ENCODE measurements at places on chromosomes 11 and 22.

DNA sequence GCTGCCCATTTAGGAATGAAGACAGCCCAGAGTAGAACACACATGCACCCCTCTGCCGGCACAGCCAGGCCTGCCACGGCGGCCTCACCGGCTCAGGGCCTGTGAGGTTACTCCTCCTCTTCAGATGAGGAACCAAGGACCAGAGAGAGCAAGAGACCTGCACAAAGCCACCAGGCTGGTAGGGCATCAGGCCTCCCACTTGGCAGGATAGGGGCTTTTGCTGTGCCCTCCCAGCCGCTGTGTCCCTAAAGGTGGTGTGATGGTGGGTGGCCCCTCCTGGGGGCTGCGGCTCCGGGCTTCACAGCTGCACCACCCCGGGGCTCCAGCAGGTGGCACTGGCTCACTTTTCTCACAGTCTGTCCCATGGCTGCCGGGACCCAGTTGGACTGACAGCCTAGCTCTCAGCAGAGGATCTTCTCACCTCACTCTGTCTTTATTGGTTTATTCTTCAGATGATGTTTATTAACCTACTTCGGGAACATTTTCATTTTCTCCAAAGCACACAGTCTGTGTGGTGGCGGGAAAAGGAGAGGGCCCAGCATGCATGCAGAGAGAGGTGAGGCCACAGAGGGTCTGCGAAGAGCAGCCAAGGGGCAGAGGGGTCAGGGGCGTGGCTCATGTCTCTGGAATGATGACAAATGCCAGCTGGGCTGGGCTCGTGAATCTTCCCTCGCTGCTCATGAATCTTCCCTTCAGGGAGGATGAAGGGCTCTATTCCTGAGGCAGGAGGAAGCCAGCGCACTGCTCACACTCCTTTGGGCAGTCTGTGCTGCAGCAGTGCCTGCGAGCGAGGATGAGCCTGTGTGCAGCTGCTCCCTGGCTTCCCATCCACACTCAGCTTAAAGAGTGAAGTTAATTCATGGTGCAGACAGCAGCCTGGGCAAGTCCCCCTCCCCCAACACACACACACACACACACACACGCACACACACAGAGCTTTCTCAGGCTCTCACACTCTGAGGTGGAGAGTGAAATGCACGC is 101.1 kb upstream of the PITPNB start:
- no peak for DNase-seq

GRCh38 chr11:66951927-66952337 is 6.3 kb downstream of the PC start:
- peak; percentile 12 for DNase-seq

DNA sequence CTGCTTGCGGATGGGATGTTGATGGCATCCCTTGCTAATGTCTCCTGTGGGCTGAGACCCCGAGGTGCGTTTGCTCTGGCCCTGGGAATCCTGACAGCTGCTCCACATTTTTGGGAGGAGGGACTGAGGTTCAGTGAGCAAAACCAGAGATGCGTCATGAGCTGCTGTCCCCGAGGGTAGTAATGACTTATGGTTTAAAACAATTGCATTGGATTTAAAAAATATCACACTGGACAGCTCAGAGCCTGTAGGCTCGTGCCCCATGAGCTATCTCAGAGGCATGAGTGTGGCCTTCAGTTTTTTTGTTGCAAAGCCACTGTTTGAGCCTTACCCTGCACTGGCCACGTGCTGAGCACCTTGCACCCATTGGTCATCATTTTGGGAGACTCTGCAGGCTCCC is 20.9 kb upstream of the PARVG start:
- no peak for DNase-seq

- DNase-seq, result no peak
Observed at GRCh38 chr11:7537265-7537664, 23.5 kb downstream of the PPFIBP2 start.

- no peak for DNase-seq
Observed at GRCh38 chr11:71931245-71931602, 2.4 kb downstream of the RNF121 start.

DNA sequence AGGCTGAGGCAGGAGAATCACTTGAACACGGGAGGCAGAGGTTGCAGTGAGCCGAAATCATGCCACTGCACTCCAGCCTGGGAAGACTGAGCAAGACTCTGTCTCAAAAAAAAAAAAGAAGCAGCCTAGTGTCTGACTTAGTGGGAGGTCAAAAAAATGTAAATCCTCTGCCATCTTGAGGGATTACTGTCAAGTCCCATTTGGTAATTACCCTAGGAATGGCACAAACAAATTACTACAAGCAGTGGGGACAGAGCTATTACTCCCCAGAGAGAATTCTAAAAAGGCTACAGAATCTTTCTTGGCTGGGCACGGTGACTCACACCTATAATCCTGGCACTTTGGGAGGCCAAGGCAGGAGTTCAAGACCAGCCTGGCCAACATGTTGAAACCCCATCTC is 3.8 kb downstream of the SERPING1 start:
- no peak for DNase-seq

- no peak for DNase-seq
Observed at GRCh38 chr11:1748636-1749394, 1.6 kb downstream of the IFITM10 start.

- DNase-seq, result no peak
Observed at GRCh38 chr22:20436307-20436767, 1.3 kb downstream of the SCARF2 start.

GRCh38 chr11:47185305-47186075 is 744 bp downstream of the PACSIN3 start:
- no peak for DNase-seq

DNA sequence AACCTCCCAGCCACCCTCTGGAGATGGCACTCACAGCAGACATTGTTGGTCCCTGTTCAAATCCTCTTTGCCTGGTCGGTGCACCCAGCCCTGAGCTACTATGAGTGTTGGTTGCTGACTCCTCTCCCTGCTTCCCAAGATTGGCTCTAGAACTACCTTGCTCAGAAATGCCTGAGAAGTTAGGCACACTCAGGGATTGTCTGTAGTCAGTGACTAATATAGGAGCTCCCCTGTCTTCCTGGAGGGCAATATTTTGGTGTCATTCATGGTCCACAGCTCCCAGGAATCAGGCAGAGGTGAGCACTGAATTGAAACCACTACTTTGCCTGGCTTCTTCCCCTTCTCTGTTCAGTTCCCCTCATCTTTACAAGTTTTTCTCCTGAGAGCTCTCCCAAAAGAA is 325.9 kb downstream of the MIAT start:
- DNase-seq, result no peak

GRCh38 chr22:47345025-47345424 is 582.6 kb downstream of the TBC1D22A start:
- DNase-seq, result no peak

DNA sequence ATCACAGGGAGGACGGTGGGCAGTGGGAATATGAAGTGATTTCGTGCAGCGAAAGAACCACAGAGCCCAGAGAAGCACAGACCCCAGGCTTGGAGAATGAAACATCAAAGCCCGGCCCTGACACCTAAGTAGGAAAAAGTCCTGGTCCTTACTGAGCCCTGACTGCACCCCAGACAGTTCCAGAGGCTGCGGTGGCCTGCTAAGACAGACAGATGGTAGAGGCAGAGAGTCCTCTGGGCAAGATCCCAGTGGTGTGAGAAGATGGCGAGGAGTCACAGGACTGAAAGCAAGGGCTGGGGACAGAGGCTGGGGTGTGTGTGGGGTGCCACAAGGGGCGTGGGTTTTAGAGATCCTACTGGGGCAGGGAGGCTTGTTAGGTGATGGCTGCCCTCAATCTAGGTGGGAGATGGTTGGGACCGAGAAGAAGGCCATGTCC is 3.7 kb downstream of the CBX6 start:
- DNase-seq, result no peak

GRCh38 chr11:106834567-106834966 is 183.7 kb downstream of the GUCY1A2 start:
- no peak for DNase-seq

GRCh38 chr11:28677721-28678120 is 569.5 kb downstream of the METTL15 start:
- no peak for DNase-seq

DNA sequence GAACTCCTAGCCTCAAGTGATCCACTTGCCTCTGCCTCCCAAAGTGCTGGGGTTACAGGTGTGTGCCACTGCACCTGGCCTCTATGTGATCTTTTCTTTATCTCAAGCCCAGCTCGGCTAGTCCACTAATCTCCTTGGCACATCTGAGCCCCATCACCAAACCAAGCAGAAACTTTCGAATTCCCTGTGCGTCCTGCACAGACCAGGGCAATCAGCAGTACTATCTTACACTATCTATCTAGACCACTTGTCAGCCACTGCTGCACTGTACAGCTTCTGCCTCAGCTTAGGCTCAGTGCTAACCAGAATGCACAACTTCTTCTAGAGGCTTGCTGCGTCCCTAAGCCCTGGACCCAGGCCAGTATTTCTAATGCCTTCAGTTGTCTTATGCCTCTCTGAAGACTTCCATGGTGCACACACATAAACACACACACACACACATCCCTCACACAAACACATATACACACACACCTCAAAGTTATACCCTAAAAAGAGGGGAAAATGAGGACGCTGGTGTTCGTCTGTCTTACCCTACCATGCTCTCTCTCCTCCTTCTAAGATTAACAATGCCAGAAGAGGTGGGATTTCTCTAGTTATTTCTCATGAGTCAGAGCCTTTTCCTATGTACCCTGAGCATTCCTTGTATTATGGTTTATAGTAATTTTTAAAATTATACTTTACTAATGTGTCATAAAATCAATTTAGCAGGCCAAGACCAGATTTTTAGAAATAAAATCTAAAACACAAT is 59.3 kb upstream of the FAM181B start:
- DNase-seq, result no peak

DNA sequence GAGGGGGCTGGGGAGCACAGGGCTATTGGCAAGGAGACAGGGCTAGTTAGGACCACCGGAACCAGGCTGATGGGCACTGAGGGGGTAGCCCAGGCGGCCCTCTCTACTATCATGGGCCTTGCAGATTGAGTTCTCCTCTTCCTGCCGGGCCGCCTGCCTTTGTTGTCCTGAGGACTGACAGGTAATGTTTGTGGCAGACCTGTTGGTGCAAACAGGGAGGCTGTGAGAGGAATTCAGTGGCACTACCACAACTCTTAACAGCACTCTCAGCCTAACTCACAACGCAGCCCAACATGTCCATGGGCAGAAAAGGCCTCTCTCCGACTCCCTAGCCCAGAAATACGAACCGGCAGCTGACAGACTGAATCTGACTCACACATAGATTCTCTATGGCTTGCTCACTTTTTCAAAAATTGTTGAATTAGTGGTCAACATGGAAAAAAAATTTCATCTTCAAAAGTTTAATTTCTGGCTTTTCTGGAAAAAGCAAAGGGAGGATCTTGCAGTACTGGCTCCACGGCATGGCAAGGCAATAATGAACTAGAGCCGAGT is 11.4 kb downstream of the KCNJ5 start:
- DNase-seq, result no peak

- no peak for DNase-seq
Observed at GRCh38 chr11:58577555-58578135, 1.2 kb upstream of the ZFP91 start.

DNA sequence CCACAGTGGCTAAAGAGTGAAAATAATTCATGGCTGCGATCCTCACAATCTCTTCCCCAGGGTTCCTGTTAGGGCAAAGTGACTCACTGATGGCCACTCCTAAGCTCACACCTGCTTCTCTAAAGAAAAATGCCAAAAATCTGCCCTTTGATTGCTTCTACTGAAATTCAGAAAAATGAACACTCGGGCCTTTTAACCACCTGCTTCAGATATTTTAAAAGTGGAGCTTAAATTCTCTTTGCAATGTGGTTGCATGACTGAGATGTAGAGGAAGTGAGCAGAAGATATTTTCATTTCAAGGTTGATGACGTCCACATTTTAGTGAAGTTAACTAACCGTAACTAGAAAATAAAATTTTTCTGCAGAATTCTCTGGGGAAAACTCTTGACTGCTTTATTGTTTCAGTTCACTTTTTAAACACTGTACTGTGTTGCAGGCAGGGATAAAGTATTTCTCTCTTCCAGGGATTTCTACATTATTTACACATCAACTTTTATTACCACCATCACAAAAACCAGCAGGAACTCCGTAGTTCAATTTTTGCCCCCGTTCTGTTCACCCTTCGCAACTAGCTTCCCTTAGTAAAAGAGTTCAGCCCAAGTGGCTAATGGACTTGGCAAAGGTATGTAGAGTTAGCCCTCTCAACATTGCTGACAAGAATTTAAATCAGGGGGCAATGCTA is 8.5 kb downstream of the RAB30 start:
- DNase-seq, result no peak

DNA sequence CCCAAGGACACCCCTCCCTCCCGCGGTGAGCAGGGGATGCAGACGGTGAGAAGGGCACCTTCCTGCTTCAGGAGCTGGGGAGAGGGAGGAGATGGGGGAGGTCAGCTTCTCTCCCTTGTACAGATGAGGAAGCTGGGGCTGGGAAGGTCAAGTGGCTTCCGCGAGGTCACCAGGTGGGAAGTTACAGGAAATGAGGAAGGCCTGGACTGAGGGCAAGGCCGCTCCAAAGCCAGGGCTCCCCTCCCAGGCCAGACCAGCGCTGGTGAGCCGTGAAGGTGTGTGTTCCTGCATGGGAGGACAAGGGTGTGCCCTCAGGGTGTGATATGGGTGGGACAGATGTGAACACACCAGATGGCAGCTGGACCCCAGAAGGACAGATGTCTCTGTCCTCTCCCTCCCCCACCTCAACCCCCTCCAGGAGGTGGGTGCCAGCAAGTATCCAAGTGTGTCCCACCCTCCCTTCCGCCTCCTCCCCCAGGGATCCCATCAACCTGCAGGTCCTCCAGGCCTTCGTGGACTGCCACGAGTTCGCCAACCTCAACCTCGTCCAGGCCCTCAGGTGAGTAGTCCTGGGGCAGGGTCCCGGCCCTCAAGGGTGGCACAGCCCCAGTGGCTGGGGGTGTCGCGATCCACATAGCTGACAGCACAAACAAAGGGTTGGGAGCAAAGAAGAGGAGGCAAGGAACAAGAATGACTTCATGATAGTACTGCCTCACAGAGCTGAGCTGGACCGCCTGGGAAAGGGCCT is 16.6 kb downstream of the CYTH4 start:
- no peak for DNase-seq

DNA sequence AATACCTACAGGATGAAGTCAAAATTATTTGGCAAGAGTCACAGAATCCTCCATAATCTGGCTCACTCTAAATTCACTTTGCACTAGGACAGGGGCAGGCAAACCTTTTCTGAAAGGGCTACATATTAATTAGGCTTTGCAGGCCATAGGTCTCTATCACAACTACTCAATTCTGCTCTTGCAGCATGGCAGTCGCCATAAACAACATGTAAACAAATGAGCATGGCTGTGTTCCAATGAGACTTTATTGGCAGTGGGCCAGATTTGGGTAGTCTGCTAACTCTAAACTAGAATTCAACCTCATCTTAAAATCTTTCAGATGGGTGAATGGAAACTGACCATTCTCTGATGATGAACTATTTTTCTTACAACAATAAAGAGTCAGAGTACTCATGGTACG is 5.8 kb downstream of the THRSP start:
- DNase-seq, result no peak

GRCh38 chr11:93700830-93701229 is 39.3 kb downstream of the CEP295 start:
- DNase-seq, result no peak
